ENCODE measurements at places on chromosomes 3 and 15.

DNA sequence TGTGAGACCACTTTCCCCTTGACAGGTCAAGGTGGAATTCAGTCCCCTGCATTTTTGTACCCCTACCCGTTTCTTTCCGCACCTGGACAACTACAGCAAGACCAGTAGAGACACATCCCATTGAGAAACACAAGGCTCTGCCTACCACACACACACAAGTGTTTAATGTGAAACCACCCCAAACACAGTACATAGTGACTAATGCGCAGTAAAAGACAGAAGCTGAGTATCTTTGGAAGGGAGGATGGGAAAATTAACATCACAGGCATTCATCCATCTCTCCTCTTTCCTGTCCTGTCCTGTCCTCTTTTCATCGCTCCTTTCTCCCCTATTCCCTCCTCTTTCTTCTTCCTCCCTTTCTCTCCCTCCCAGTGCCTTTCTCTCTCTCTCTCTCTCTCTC is 64.8 kb downstream of the SCN11A start:
- no peak for DNase-seq

GRCh38 chr15:34850121-34850520 is 54.8 kb upstream of the ACTC1 start:
- no peak for DNase-seq

GRCh38 chr3:128992926-128993460 is 883 bp downstream of the CFAP92 start:
- no peak for DNase-seq

DNA sequence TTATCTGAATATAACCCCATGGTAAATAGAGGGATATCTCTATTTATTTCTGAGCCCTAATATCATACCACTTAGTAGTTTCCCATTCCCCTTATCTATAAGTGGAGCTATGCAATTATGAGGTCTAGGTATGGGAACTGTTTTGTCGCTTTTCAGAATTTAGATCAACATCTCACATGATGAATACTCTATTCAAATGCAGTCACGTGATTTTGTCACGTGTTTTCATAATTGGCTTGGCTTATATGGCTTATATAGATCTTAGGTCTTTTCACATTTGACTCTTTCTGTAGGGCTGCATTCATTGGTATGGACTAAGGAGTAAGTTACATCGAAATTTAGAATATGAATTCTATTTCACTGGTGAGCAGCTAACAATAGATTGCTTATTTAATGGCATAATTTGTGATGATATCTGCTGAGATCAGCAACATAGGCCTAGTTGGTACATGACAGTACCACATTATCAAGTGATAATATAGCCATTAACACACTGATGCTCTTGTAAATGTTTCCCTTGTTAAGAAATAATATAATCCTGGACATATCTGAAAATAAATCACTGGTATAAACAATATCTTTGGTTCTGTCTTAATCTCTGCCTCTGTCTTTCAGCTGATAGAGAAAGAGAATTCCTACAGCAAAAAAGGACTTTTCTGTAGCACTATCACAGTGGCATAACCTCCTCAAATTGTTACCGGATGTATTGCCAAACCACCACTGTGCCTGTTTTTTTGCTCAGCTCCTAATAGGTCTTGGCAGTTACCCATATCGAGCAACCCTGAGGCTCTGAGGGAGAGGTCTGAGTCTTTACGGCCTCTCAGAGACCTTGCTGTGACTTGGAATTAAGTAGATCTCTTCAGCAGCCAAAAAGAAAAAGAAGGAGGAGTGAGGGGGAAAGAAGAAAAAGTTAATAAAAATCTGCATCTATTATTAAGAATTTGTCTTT is 357.1 kb downstream of the ZPLD1 start:
- DNase-seq = no peak

DNA sequence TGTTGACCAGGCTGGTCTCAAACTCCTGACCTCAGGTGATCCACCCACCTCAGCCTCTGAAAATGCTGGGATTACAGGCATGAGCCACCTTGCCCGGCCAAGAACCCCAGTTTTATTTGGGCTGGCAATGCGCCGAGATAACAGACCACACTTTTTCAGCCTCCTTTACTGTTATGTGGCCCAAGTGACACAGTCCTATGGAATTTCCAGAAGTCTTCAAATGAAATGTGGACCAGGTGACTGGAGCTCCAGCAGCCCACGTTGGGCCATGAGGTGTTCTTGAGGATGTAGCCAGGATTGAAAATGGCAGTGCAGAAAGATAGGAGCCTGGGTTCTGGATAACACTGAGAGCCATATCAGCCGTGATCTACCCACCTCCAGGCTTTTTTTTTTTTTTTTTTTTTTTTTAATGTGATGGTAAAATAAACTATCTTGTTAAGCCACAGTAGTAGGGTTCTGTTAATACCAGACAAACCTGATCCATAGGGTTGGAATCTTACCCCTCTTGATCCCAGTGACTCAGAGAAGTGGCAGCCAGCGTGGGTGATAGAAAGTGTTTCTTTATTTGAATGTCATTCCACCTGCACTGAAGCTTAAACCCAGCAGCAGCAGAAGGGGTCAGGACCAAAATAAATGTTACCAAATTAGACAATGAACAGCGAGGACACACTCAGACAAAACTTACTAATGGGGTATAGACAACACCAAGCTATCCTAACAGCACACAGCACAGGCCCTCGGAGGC is 55.6 kb downstream of the LHFPL4 start:
- DNase-seq = no peak

GRCh38 chr3:157582637-157582973 is 79.4 kb upstream of the VEPH1 start:
- no peak for DNase-seq

DNA sequence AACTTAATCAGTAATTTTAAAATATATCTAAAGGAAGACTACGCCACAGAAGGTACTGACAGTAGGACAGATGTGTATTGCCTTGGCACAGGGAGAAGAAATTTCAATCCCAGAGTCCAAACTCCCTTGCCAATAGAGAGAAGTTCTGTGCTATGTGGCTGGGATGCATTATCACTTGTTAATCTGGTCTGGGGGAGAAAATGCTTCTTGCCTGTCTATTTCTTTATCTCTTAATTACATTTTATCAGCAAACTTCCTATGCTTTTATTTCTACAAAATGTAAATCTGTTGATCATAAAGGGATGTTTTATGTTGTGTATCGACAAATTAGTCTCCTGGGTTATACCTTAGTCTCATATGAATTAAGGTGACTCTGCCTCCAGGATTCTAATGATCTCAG is 21.7 kb downstream of the RBMS3 start:
- no peak for DNase-seq

DNA sequence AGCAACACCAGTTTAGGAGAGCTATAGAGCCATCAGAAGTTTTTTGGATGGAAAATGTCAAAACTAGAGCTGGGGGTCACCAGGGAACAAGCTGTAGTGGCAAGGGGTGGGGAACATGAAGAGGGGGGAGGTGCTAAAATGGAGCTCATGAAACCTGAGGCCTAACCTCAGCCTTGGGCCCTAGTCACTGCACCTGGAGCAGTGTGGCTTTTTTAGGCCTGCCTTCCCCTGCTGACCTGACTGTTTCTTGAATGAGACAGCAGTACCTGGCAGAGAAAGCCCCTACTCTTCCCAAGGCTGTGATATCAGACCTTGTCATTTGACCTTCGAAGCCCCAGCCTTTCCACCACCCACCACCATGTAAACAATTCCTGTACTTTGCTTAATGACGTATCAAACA is 383.5 kb downstream of the EPHB1 start:
- DNase-seq = no peak

DNA sequence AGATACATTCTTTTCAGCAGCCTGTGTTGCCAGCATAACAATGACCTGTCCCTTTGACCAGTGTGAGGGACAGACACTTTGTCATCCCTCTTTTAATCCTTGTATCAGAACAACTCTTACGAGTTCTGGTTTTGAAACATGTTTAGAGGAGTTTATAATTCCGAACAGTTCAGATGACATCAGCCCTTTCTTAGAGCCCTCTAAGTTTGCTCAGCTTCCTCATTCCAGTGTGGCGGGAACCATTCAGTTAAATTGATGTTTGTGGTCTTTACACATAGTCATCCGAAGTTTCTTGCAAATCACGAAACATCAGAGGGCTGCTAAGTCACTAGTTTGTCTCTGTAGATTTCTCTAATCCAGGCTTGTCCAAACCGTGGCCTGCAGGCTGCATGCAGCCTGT is 102.5 kb downstream of the AKAP13 start:
- DNase-seq = no peak

DNA sequence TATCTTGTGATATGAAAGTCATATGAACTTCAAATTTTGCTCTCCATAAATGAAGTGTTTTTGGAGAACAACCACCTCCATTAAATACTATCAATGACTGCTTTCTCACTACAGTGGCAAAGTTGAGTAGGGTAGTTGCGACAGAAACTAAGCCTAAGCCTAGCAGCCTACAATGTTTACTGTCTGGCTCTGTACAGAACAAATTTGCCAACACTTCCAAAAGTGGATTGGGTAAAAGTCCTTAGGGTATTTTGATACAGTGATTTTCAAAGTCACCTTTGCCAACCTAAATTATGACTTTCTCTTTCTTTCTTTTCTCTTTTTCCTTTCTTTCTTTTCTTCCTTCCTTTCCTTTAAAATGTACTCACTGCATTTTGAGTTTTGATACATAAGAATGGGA is 142.6 kb downstream of the PLCL2 start:
- DNase-seq = no peak

DNA sequence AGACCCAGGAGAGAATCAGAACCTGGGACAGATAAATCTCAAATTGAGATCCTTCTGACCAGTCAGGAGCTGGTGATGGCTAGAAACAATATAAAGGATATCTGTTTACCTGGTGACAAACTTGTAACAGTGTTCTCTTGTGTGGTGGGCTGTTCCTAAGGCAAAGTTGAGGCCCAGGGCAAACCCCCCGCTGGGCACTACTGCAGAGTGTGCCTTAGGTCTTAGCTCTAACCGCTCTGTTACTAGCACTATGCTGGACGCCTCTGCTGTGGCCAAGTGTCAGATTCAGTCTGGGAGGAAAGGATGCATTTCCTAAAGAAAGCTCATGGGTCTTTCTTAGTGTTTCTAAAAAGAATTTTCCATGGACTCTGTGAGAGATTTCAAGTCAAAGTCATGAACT is 146.5 kb upstream of the MEIS2 start:
- no peak for DNase-seq

GRCh38 chr15:93107646-93108045 is 18.6 kb upstream of the RGMA start:
- no peak for DNase-seq

DNA sequence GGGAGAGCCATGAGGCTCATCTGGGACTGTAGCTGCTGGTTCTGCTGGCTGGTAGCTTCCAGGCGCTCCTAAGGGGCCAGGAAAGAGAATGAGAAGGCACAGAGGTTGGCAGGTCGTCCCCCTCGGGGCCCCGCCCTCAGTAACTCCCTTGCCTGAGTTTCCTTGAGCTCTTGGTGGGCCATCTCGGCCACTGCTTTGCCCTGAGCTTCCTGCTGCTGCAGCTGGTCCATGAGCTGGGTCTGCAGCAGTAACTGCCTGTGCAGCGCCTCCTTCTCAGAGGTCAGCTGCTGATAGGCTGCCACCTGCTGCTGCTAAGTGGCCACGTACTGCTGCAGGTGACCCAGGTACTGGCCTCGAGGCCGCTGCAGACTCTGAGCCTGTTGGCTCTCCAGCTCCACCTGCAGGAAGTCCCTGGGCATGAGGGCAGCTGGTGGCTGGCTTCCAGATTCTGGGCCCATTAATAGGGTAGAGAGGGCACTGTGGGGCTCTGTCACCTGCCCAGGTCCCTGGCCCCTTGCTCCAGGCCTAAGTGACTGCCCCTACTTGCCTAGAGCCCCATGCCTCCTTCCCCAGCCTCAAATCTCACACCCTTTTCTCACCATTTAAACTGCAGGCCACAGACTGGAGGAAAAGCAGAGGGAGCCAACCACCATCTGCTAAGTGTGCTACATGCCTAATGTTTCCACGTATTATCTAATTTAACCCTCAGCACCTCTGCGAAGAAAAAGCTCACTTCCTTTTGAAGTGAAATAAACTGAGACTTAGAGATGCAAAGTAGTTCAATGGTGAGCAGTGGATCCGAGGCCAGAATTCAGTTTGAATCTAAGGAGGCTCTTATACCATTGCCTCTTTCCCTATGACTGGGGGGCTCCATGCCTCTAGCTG is 10.8 kb upstream of the VPS33B start:
- DNase-seq = peak; percentile 54

GRCh38 chr3:127226946-127227842 is 34.3 kb downstream of the PRR23E start:
- DNase-seq = peak; percentile 22

DNA sequence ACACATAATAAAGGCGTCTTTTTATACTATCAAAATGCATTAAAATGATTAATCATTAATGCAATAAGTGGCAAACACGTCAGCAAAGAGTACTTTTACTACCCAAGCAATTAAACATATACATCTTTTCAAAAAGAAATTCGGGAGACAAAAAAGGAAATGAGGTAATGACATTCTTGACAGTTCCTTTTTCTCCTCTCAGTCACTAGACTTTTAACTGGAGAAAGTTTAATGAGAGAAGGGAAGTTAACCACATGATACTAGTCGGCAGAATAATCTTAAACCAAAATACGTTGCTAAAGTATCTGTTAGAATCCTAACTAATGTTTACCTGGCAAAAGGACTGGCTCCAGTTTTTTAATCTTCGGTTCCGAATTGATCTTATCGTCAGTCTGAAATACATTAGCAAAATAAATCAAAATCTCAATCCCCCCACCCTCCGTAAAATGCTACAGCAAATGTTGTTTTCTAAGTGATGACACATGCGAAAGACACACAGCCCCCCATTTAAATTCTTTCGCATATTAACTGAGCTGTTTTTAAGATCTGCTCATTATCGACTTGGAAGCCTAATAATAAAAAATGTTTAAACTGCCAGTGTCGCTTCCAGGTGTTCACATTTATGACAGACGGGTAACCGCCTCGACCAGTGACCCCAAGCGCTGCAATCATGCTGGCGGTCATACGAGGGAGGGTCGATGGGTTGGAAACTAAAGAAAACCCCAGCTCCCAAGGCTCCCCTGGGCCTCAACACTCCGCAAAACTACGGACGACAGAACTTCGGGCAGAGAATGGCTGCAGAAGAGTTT is 778 bp downstream of the MTMR10 start:
- DNase-seq = no peak

DNA sequence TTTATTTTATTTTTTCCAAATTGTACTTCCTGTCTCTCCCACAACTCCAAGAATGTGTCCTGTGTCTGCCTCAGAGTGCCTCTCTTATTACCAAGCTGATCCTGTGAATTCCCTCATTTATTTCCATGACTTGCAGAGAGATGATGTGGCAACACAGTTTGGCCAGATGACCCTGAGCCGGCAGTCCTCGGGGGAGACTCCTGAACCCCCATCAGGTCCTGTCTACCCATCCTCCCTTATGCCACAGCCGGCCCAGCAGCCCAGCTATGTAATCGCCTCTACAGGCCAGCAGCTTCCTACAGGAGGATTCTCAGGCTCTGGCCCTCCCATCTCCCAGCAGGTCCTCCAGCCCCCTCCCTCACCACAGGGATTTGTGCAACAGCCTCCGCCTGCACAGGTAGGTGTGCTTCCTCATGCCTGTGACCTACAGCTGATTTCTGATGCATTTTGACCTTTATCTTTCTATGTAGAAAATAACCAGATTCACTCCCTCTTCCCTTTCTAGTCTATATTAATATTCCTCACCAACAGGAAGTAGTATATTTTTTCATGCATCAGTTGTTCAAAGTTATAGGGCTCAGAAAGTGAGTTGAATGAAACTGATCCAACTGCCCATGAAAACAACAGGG is 100.0 kb downstream of the ARPP21 start:
- no peak for DNase-seq
